ENCODE measurements at places on chromosomes 2 and 18.

DNA sequence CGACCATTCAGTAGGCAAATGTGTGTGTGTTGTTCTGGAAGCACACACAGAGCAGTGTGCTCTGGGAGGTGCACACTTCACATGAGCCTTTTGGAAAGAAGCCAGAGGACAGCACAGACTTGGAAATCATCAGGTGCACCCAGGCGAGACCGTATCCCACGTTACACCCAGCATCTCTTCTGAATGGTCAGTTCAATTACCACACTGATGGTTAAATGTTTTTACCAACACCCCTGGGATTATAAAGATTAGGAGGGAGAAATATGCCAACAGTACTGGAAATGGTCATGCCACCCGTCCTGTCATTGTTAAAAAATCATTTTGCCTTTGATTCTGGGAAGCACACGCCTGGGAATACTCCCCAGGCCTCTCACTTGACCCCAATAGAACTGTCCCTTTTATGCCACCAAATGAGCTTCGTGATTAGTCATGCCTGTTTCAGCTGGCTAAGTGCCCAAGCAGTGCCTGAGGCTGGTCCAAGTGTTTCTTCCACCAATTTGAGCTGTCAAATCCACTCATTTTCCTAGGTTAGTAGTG, 183.7 kb downstream of the NRP2 start:
- DNase-seq = peak; percentile 64

GRCh38 chr2:43605851-43606250, 10.0 kb upstream of the THADA start:
- DNase-seq = peak; percentile 35

GRCh38 chr2:84129018-84129417, 330.1 kb downstream of the SUCLG1 start:
- DNase-seq = no peak

DNA sequence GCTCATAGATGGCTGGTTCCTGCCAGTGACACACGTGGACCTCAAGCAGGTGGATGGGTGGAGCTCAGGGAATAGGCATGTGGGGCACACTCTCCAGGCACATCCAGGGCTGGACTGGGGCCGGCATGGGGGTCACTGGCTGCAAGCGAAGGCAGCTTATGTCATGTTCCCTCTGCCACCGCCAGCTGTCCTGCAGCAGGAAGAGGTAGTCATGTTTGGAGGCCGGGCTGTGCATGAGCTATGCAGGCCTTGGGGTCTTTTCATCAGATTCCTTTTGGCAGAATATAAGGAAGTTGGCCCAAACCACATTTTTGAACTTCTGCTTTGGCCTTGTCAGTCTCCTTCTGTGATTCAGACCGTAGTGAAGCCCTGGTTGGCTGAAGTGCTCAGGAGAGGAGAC, 61.5 kb downstream of the AGAP1 start:
- no peak for DNase-seq

- no peak for DNase-seq
Measured at GRCh38 chr2:236988216-236988615, 97.5 kb upstream of the COPS8 start.

DNA sequence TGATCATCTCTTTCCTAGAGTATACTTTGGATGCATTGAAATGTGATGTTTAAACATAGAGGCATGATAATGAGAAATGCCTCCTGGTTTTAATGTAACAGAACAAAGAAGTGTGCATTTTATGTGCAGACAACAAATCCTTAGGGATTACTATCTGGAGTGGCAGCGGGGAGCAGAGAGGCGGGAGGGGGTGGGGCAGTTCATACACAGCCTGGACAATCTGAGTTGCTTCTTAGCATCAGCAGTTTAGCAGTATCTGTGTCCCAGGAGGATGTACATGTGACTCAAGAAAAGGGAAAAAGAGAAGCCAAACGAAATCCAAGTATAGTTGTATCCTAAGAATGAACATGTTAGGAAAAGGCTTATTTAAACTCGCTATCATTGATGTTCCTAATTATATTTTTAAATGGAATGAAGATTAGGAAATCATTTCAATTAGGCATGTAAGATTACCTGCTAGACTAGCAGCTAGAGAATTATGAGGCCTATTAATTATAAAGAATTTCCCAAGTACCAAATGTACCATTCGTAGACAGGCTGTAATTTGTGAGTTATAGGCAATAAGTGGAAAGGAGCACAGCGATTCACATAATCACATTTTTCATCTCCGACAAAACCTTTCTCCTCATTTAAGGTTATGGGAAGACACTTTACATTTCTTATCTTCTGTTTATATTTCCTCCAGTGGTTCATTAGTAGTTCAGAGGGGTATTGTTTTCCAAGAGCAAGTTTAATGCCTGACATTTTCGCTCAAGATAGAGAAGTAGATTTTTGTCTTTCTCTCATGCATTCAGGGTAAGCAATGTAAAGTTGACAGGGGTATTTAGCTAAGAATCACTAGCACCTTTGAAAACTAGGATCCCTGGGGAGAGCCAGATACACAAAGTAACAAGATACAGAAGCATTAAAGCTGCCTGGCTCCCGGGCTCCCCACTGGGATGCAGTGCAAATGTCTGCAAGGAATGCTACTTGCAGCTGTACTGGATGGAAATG, 141.3 kb upstream of the NOSTRIN start:
- no peak for DNase-seq

DNA sequence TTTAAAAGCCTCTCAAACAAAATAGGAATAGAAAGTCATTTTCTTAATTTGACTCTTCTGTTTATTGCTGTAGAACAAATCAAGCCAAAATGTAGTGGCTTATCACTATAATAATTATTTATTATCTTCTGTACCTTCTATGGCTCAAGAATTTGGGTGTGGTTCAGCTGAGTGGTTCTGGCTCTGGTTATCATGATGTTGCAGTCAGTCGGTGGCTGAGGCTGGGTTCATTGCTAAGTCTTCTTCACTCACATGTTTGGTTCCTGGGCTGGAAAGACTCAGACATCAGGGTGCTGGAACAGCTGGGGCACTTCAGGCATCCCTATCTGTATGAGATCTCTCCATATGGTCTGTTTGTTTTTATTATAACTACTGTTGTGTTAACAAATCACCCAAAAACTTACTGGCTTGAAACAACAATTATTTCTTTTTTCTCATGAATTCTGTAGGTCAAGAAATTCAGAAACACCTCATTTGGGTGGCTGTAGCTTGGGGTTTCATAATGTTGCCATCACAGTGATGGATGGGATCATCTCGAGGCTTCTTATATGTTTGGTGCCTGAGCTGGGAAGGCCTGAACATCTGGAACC, 242.6 kb upstream of the FBXO11 start:
- DNase-seq = no peak

DNA sequence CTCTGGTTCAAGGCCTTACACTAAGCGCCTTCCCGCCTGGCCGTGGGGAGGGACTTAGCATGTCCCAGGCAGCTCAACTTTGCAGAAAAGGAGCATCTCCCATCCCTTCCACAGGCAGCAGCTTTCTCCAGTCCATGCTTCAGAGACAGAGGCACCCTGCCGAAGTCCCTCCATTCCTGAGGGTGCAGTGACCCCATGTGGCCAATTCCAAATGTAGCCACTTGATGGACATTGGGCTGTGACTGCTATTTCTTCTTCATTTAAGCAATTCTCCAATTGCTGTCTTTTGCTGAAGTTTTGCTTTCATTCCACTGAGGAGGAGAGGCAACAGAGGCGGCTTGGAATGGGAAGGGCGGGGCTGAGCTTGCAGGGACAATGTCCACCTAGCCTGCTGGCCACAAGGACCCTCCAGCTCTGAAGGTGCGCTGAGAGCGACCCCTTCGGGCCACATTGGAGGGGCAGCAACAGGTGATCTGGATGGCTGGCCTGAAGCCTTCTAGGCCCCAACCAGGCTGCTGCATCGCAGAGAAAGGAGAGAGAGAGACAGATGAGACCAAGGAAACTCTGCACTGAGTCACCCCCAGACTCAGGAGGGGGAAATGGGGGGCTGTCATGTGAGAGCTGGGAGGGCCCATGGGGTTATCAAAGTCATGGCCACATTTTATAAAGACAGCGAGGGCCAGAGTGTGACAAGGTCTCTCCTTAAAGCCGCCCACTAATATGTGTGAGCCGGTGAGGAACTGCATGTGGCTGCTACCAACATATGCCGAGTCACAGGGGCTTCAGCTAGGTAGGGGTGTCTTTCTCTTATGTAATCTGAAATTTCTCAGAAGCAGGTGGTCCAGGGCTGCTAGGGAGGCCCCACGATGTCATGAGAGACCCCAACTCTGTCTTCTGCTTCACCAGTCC, 61.3 kb downstream of the LONRF2 start:
- peak; percentile 51 for DNase-seq

DNA sequence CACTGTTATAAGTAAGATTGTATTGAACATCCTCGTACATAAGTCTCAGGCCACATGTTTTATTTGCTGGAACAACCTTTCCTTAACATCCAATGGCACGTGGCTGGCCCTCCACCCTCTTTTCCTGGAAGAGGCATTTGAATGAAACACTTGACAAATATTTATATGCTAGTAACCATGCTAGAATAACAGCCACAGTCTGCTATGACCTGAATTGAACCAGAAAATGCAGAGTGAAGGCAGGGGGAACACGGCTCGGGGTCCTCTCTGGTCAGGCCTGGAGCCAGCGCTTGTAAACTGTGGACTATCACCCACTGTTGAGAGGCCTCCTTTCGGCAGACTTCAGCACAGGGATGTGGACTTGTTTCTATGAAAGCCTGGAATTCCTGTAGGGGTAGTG, 198.2 kb upstream of the COPS8 start:
- DNase-seq = no peak

DNA sequence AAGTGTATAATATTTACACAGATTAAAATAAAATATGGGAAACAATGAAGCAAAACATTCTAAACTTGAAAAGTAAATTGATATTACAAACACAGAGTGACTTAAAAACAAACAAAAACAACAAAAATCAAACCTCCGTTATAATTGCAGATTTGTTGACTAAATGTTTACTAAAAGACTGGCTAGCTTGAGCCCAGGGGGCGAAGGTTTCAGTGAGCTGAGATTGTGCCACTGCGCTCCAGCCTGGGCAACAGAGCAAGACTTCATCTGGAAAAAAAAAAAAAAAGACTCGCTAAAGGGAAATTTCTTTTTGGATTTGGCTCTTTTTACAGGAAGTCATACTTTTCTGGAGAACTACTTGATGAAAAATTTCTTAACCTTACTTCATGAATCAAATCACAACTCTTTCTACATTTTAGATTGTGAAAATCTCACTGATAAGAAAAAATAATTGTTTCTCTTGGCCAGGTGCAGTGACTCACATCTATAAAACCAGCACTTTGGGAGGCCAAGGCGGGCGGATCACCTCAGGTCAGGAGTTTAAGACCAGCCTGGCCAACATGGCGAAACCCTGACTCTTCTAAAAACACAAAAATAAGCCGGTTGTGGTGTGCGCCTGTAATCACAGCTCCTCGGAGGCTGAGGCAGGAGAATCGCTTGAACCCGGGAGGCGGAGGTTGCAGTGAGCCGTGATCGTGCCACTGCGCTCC, 9.7 kb downstream of the TFPI start:
- no peak for DNase-seq

DNA sequence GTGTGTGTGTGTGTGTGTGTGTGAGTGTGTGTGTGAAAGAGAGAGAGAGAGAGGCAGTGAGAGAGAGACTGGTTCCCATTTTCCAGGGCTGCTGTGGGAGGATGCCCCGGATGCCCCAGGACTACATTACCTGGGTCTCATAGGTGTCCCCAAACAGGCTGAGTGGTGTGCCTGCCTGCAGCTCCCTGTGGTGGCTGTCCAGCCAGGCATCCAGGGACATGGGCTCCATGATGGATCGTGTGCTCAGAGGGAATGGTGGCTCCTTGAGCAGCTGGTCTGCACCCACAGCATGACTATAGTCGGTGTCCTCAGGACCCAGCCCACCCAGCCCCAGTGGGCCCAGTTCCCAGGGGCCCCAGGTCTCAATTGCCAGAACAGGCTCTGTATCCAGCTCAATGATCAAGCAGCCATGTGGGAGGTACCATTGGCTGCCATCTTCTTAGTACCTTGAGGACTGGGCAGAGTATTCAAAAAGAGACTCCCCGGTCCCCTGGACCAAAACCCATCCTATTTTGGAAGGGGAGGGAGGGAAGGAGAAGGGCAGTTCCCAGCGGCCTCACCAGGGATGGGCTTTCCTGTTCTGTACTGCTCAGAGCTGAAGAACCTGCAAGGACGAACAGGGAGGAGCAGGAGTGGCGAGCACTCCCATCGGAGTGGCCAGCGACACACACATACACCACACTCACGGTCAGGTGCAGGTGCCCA, 5.8 kb upstream of the OXER1 start:
- no peak for DNase-seq

GRCh38 chr2:199468561-199469513, 11.1 kb upstream of the SATB2 start:
- no peak for DNase-seq

- peak; percentile 91 for DNase-seq
Measured at GRCh38 chr2:15049096-15049993, 416.8 kb downstream of the LRATD1 start.

GRCh38 chr2:109031476-109032228, 42.6 kb upstream of the EDAR start:
- no peak for DNase-seq

- no peak for DNase-seq
Measured at GRCh38 chr2:85939131-85939530, 50.3 kb upstream of the ST3GAL5 start.

DNA sequence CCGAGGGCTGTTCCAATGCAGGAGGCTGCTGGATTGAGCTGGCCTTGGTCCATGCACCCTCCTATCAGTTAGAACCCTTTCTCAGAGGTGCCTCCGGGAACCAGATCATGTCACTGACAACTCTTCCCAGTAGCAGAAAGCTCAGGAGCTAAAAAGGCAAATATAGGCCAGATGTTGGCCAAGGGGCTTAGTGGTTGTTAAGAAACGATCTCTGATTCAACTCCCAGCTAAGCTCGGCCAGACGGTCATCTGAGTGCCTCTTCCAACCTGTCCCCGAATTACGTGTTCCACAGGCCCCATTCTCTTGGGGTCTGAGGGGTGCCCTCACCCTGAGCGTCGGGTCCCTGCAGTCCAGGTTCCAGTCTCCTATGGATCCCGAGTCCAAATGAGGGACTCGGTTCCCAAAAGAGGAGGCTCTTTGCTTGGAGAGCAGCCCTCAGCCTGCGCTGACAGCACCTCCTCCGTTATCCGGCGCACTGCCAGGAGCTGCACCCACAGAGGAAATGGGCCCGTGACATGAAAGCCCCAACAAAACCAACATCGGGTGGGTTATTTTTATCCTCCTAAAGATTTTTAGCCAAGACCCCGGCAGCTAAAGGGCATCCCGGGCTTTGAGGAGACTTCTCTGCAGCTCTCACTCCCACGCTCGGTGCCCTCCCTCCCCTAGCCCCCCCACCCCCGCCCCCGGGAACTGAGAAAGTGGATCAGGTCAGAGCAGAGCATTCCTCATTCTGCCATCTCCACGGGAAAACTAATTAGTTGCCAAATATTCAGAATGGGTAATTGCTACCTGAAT, 106.6 kb upstream of the ID2 start:
- no peak for DNase-seq

DNA sequence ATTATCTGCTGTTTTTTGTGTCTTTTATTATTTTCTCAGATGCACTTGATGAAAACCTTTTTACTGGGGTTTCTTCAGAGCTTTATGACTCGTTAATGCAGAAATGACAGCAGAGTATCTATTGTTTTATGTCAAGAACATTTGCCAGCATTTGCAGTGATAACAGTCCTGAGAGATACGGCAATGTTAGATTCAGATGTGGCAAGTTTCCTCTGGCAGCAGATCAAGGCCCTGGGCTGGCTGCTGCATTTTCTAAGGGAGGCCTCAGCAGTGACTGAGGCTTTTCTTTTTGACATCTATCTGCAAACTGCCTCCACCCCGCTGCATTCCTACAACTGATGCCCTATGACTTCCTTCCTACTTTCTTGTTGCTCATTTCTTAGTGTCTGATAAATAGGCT, 40.2 kb downstream of the EFEMP1 start:
- DNase-seq = no peak

- DNase-seq = no peak
Measured at GRCh38 chr2:25221579-25221978, 53.2 kb upstream of the POMC start.

Data from SHP77 (cell line).